Astrocyte (in vitro differentiated cells and primary cell): ENCODE measurements at places on chromosomes 12 and 14. TPM values are rescaled to one million over a fixed set of nuclear protein-coding genes. Genes with fewer than 3 reads are reported as not detected.

The VRTN gene
- total RNA-seq, result 0.14 and 0.16 TPM in 2 replicates

The ALDH1L2 gene
- 69.2 and 91.6 TPM in 2 replicates for total RNA-seq

The LALBA gene
- not detected in 2 replicates for total RNA-seq

The CACNA2D4 gene
- 0.09 and 0.26 TPM in 2 replicates for total RNA-seq

The SLC5A8 gene
- not detected in 2 replicates for total RNA-seq

The CNPY2 gene
- total RNA-seq, result 187 and 202 TPM in 2 replicates

The KLHL33 gene
- total RNA-seq, result 0.07 TPM in 1 of 2 replicates, not detected in the other

The GDF3 gene
- total RNA-seq, result not detected in 2 replicates

The AQP2 gene
- total RNA-seq, result not detected in 2 replicates

The TULP3 gene
- total RNA-seq, result 23.6 and 26.4 TPM in 2 replicates

The MANSC1 gene
- total RNA-seq, result 2.5 and 2.9 TPM in 2 replicates

The DYRK2 gene
- 50.7 and 52.6 TPM in 2 replicates for total RNA-seq

- H3K27ac ChIP-seq, result no peak overlapping the region
- no peak overlapping the region for H3K4me3 ChIP-seq
- no peaks in the 10 kb centered on the region for H3K36me3 ChIP-seq
- H3K27me3 ChIP-seq, result no peaks in the 10 kb centered on the region
Measured at GRCh38 chr12:25616286-25616685, 63.2 kb upstream of the LMNTD1 start.

DNA sequence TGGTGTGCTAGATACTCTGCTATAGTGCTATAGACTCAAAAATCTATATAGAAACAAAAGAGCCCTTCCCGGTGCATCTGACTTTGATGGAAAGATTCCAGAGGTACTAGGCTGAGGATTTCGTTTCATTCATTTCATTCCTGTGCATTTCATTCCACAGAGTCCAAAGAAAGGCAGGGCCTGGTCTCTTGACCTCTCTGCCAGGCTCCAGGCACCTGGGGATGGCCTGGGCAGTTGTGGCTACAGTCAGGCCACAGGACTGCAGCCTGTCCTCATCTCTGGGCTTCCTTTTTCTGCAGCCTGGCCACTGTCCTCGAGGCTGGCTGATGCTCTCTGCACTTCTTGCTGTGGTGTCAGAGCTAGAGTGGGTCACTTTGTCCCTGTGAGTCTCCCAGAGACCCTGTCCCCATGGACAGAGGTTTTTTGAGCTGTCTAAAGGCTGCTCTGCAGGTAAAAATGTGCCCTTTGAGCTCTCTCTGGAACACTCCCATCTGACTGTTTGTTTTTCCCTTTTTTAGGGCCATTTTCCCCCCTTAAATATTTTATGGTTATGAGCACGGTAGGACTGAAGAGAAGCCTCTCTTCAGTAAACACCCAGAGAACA, 3.2 kb upstream of the VDR start:
- H3K4me3 ChIP-seq, result no peak overlapping the region
- DNase-seq, result no peak
- peaks cover 23% of the 10 kb centered on the region for H3K4me1 ChIP-seq
- H3K36me3 ChIP-seq, result no peaks in the 10 kb centered on the region

- H3K27ac ChIP-seq, result no peak overlapping the region
- H3K4me1 ChIP-seq, result no peaks in the 10 kb centered on the region
- H3K27me3 ChIP-seq, result no peaks in the 10 kb centered on the region
Measured at GRCh38 chr12:56769868-56770267, 6.7 kb downstream of the HSD17B6 start.

DNA sequence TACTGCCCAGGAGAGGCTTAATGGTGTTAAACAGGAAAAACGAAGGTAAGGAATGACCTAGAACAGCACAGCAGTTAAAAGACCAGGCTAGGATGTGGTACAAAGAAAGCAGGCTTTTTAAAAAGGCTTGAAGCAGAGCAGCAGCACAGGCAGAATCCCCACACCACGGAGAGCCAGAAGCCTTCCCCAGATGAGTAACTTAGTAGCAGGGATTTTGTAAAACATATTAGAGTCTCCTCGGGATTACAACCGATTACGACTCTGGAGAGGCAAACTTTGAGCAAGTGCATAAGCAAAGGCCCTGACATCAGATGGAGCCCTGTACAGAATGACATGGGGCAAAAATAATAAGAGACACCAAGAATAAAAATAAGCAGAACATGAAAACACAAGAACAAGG, 37.1 kb upstream of the DHRS4 start:
- no peaks in the 10 kb centered on the region for H3K36me3 ChIP-seq
- no peaks in the 10 kb centered on the region for H3K4me1 ChIP-seq
- no peaks in the 10 kb centered on the region for H3K27me3 ChIP-seq
- H3K4me3 ChIP-seq, result no peak overlapping the region
- no peak overlapping the region for H3K27ac ChIP-seq

GRCh38 chr14:54564071-54564867, 2.7 kb upstream of the SAMD4A start:
- H3K4me1 ChIP-seq, result peaks cover 33% of the 10 kb centered on the region
- no peaks in the 10 kb centered on the region for H3K27me3 ChIP-seq
- H3K36me3 ChIP-seq, result no peaks in the 10 kb centered on the region
- peak overlapping the region; percentile 88 for H3K27ac ChIP-seq

GRCh38 chr12:57590479-57590863, 521 bp upstream of the PIP4K2C start:
- H3K4me3 ChIP-seq, result peak overlapping the region; percentile 71
- DNase-seq, result no peak
- H3K27me3 ChIP-seq, result no peaks in the 10 kb centered on the region
- H3K4me1 ChIP-seq, result peaks cover 16% of the 10 kb centered on the region

DNA sequence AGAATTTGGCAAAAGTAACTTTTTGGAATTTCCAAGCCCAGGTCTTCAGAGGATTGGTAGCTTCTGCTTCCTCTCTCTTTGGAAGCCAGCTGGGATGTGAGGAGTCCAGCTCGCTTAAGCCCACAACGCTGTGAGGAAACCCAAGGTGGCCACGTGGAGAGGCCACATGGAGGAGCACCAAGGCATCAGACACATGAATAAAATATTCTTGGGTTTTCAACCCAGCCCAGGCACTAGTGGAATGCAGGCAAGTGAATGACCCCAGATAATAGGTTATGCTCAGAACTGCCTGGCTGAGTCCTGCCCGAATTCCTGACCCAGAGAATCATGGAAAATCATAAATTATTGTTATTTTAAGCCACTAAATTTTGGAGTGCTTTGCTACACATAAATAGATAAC, 119.7 kb upstream of the PARP11 start:
- H3K4me3 ChIP-seq, result no peak overlapping the region
- DNase-seq, result no peak
- no peaks in the 10 kb centered on the region for H3K36me3 ChIP-seq
- no peak overlapping the region for H3K27ac ChIP-seq
- H3K27me3 ChIP-seq, result peaks cover 2% of the 10 kb centered on the region

GRCh38 chr12:561908-562593, 101.2 kb downstream of the NINJ2 start:
- no peak overlapping the region for H3K27ac ChIP-seq
- peaks cover 11% of the 10 kb centered on the region for H3K4me1 ChIP-seq
- no peak overlapping the region for H3K4me3 ChIP-seq

GRCh38 chr12:122356192-122356635, 66.3 kb downstream of the CLIP1 start:
- H3K27me3 ChIP-seq, result no peaks in the 10 kb centered on the region
- H3K36me3 ChIP-seq, result peaks cover 21% of the 10 kb centered on the region
- H3K4me3 ChIP-seq, result no peak overlapping the region
- no peak overlapping the region for H3K27ac ChIP-seq
- peak; percentile 22 for DNase-seq

DNA sequence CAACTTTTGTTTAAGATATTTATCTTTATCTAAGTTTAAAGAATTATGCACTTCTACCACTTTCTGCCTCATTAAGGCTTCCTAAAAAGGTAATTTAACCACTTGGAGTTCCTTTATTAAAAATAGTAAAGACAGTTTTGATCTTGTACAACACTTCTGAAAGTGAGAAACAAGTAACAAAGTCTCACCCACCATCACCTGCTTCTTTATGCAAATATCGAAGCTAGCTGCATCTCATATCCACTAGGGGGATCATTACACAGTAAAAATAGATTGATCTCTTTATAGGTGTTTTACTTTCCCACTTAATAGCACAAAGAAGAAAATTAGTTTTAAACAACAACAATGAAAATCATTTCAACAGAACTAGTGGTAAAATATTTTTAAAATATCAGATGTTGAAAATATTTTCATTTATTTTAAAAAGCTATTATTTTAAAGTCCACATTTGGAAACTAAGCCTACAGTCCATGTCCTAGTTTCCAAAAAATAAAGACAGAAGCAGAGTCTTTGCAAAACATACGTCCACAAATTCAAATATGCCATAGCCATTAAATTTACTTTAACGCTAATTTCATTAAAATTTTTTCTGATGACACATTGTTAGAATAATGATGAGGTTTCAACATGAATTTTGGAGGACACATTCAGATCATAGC, 160.0 kb upstream of the SOX5 start:
- no peaks in the 10 kb centered on the region for H3K36me3 ChIP-seq
- DNase-seq, result peak; percentile 16
- H3K27me3 ChIP-seq, result no peaks in the 10 kb centered on the region
- no peak overlapping the region for H3K4me3 ChIP-seq

GRCh38 chr14:24085215-24085614, 8.9 kb upstream of the PCK2 start:
- peaks cover 10% of the 10 kb centered on the region for H3K4me1 ChIP-seq
- H3K27me3 ChIP-seq, result peaks cover 26% of the 10 kb centered on the region
- H3K4me3 ChIP-seq, result no peak overlapping the region

- H3K27ac ChIP-seq, result no peak overlapping the region
- H3K4me1 ChIP-seq, result peaks cover 33% of the 10 kb centered on the region
- no peaks in the 10 kb centered on the region for H3K27me3 ChIP-seq
- no peak overlapping the region for H3K4me3 ChIP-seq
- DNase-seq, result no peak
Measured at GRCh38 chr14:68655911-68656316, 137.0 kb downstream of the ZFP36L1 start.

- no peak overlapping the region for H3K27ac ChIP-seq
- H3K4me1 ChIP-seq, result no peaks in the 10 kb centered on the region
- H3K36me3 ChIP-seq, result no peaks in the 10 kb centered on the region
- H3K4me3 ChIP-seq, result no peak overlapping the region
- DNase-seq, result peak; percentile 21
- no peaks in the 10 kb centered on the region for H3K27me3 ChIP-seq
Measured at GRCh38 chr14:79318371-79318770, 892.9 kb downstream of the DIO2 start.
